ENCODE measurements at places on chromosomes 5 and 9. TPM values are rescaled to one million over a fixed set of nuclear protein-coding genes. Genes with fewer than 3 reads are reported as not detected.

DNA sequence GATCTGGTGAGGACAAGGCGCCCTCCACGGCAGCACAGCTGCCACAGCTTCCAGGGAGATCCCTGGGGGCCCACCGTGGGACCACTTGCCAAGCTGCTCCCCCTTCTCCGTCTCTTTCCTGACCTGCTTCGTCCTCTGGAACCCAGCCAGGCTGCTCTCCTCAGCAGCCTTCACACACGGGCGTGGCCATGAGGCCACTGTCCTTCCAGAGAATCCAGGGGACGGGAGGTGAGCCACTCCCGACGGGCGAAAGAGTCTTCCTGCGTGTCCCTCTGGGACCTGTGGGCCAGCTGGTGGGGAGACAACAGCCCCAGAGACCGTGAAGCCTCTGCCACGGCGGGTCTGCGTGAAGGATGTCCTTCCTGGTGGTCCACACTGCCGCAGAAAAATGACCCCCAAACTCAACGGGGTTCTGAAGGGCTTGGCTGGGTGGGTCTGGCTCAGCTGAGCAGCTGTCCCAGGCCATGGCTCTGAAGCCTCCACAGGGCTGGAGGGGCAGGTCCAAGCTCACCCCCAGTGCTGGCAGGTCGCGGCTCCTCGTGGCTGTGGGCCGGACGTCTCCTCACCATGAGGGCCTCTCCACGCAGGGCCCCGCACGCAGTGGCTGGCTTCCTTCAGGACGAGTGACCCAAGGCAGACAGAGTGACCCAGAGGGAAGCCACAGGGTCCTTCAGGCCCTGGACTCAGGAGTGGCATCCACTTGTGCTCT lies 47.4 kb upstream of the NKD2 start:
- H3K27me3 ChIP-seq = peaks cover 6% of the 10 kb centered on the region
- no peaks in the 10 kb centered on the region for H3K36me3 ChIP-seq
- H3K27ac ChIP-seq = no peak overlapping the region

GRCh38 chr9:22522206-22522740 lies 75.6 kb downstream of the DMRTA1 start:
- no peak overlapping the region for H3K4me3 ChIP-seq
- H3K36me3 ChIP-seq = no peaks in the 10 kb centered on the region
- H3K4me1 ChIP-seq = no peaks in the 10 kb centered on the region
- no peaks in the 10 kb centered on the region for H3K27me3 ChIP-seq
- no peak for DNase-seq

- H3K4me1 ChIP-seq = peaks cover 78% of the 10 kb centered on the region
- no peak overlapping the region for H3K27ac ChIP-seq
- DNase-seq = no peak
- no peaks in the 10 kb centered on the region for H3K27me3 ChIP-seq
These were observed 7.1 kb downstream of the STK10 start for GRCh38 chr5:172180936-172181335.

GRCh38 chr5:122172207-122172606 lies 42.9 kb downstream of the ZNF474 start:
- H3K4me1 ChIP-seq = no peaks in the 10 kb centered on the region
- no peak overlapping the region for H3K4me3 ChIP-seq
- DNase-seq = no peak

- H3K27ac ChIP-seq = peak overlapping the region; percentile 82
- no peak for DNase-seq
- peak overlapping the region; percentile 91 for H3K4me3 ChIP-seq
- H3K36me3 ChIP-seq = no peaks in the 10 kb centered on the region
- H3K4me1 ChIP-seq = peaks cover 17% of the 10 kb centered on the region
These were observed 667 bp downstream of the FBXO10 start for GRCh38 chr9:37575511-37575914.

GRCh38 chr5:179994583-179995323 lies 76.8 kb downstream of the RNF130 start:
- no peaks in the 10 kb centered on the region for H3K27me3 ChIP-seq
- H3K4me1 ChIP-seq = no peaks in the 10 kb centered on the region
- DNase-seq = no peak
- H3K27ac ChIP-seq = no peak overlapping the region
- no peak overlapping the region for H3K4me3 ChIP-seq

GRCh38 chr5:6838736-6839135 lies 125.5 kb downstream of the TENT4A start:
- no peaks in the 10 kb centered on the region for H3K27me3 ChIP-seq
- no peaks in the 10 kb centered on the region for H3K4me1 ChIP-seq
- H3K36me3 ChIP-seq = no peaks in the 10 kb centered on the region
- no peak overlapping the region for H3K4me3 ChIP-seq
- DNase-seq = no peak
- H3K27ac ChIP-seq = no peak overlapping the region

Gene ANKRD20A1
- 1.7 TPM for total RNA-seq

Measured in lower lobe of right lung (tissue), 2 donors.